Activated naive CD4-positive, alpha-beta T cell treated with anti-CD3 and anti-CD28 coated beads for 36 hours (primary cell): ENCODE measurements at places on chromosomes 5 and 9.

GRCh38 chr9:34310215-34310614 lies 18.9 kb downstream of the KIF24 start:
- DNase-seq, result no peak

DNA sequence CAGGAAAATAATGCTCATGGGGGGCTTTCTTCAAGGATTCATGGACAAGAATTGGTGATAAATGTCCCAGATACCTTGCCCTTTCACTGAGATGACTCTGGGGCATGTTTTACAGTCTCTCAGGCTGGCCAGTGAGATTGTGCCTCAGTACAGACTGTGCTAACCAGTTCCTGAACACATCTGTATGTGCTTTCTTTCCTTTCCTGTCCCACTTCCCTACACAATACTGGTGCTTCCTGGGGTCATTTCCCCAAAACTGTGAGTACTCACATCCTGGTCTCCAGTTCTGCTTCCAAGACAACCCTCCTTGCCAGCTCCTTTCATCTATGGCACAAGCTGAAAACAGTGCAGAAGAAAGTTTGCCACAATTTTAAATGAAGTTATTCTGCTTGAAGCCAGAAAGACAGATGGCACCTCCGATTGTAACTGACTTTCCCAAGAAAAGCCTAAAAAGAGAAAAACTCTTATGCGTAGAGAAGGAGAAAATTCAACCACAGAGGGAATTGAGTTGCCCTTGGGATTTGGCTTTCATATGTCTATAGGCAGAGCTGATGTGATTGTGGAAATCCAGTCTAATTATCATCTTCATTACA lies 134.7 kb downstream of the DRD1 start:
- DNase-seq, result no peak

GRCh38 chr5:39419796-39420195 lies 5.0 kb downstream of the DAB2 start:
- DNase-seq, result no peak

DNA sequence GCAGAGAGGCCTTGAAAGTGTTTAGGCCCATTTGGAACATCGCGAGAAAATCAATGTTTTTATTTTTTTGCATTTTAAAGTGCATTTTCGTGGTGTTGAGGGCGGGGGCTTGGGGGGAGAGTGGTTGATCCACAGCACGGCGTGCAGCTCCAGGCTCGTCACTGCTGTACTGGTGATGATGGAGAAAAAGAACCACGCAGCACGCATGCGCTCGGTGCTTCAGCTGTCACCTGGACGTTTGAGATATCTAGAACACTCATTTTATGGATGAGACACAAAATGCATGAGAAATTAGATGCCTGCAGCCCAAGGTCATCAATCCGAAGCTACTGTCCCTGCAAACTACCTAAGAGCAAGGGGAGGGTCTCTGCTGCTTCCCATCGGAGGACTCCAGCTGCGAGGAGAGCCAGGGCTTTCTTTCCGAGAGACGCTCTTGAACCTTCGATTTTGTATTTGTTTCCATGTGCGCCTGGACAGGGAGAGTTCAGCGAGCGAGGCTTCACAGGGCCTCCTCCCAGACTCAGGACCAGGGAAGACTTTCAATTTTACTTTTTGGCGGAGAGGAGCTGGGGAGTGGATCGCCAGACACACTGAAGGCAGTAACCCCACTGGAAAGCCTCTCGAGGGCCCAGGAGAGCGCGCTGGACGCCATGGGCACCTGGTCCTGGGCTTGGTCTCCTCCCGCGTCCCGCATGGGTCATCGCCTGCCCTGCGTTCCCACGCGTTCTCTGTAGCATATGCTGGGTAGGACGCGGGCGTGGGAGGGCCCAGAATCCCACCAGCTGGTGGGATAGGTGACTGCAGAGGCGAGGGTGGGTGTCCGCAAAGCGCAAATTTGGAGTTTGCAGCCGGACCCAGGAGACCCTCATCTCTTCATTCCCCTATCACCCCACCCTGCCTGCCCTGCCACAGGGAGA lies 2.5 kb downstream of the DMRT2 start:
- DNase-seq, result no peak

GRCh38 chr5:53994148-53994547 lies 316.2 kb downstream of the ARL15 start:
- DNase-seq, result no peak

GRCh38 chr9:89013660-89014059 lies 22.4 kb downstream of the S1PR3 start:
- no peak for DNase-seq

GRCh38 chr5:179599100-179599499 lies 24.4 kb downstream of the HNRNPH1 start:
- DNase-seq, result no peak

DNA sequence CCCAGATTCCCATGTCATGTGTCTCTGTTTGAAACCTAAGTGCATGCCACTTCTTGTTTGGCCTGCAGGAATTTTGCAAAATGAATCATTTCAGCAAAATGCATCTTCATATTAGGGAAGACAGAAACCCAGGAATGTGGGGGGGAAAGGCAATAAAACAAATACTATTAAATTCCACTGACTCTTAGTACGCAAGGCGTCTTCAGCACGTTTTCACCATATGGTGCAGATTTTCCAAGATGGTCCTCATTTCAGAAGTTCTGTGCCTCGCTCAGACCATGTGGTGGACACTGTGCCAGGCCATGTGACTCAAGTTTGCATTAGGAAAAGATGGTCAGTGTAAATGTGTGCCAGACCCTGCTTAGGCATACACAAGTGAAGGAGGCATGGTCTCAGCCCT lies 184.0 kb downstream of the ACTL7B start:
- DNase-seq, result no peak

DNA sequence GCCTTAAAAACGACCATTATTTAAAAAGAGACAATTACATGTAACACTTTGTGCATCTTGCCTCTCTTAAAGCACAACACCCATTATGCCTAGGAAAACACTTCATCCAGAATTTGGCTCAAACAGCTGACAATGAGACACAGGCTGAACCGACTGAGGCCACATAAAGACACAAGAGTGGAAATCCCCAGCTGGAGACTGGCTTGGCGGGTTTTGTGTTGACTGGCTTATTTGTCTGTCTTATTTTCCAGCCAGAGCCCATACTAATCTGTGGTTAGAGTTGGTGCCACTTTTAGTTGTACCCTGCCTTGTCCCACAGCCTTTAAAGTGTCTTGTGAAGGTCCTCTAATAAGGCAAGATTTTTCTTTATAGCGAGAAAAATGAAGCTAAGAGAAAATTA lies 21.2 kb downstream of the TRIM14 start:
- peak; percentile 74 for DNase-seq

GRCh38 chr9:18438951-18439350 lies 35.0 kb upstream of the ADAMTSL1 start:
- no peak for DNase-seq

GRCh38 chr5:66821688-66822429 lies 225.7 kb downstream of the MAST4 start:
- DNase-seq, result peak; percentile 87

GRCh38 chr5:36599986-36600779 lies 6.2 kb upstream of the SLC1A3 start:
- DNase-seq, result no peak

DNA sequence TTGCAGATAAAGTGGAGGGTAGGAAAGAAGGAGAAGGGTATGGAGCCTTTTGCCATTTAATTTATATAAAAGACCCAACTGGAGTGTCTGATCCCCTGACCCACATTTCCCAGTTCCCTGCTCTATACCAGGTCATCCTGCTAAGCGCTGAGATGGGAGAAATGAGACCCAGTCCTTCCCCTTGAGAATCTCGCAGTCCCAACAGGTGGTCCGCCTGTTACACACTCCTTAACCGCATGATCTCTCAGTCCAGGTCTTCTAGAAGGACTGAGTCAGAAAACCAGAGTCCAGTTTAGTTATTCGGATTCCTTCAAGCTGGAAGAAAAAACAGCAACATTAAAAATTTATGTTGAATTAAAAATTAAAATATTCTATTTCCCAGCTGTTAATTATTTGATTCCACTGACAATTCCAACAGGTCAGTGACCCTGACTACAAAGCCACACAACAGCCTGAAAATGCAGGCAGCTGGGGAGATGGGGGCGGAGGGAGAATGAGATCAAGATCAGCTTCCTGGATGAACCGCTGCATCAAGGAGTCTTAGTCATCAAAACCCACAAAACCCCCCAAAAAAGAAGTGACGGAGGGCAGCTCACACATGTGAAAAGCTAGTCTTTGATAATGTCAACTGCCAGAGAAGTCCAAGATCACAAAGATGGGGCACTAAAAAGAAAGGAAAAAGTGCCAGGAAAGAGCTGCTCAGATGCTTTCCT lies 44.0 kb downstream of the GGTA1 start:
- DNase-seq, result peak; percentile 49

DNA sequence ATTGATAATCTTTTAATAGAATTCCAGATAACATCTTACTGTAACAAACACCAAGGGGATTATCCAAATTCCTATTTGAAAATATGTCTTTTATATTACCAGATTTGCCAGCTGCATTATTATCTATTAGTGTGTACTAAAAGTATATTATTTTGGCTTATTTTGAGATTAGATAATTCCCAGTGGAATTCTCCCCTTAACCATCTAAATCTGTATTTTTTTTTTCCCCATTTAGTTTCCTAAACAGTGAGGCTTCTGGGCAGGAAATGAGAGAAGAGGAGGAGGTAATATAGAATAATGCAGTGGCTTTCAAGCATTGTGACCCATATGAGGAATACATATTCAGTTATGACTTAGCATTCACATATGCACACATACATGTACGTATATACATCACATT lies 53.5 kb upstream of the ABL1 start:
- no peak for DNase-seq

- DNase-seq, result no peak
Observed at GRCh38 chr5:94508461-94509148, 109.8 kb downstream of the KIAA0825 start.

DNA sequence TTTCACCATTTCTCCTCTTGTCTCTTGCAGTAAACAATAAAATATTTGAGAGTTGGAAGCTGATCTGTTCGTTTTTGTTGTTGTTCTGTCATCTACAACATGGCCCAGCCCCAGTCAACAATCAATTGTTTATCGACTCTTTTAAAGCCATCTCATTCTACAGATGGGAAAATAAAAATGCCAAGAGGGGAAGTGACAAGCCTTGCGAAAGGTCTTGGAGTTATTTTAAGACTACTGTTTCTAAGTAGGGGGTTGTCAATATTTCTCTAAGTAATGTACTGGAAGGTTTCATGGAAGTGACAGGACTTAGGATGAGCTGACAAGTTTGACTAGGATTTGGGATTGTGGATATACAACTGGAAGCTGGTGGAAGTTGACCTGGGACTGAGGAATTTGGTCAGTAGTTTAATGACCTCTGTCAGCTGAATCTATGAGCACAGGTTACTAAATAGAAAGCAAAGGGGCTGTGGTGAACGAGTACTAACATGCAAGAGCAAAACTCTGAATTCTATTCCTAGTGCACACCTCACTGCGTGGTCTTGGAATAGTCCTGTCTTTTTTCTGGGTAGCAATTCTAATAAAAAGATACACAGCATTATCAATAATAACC lies 57.5 kb upstream of the ADRB2 start:
- DNase-seq, result no peak

DNA sequence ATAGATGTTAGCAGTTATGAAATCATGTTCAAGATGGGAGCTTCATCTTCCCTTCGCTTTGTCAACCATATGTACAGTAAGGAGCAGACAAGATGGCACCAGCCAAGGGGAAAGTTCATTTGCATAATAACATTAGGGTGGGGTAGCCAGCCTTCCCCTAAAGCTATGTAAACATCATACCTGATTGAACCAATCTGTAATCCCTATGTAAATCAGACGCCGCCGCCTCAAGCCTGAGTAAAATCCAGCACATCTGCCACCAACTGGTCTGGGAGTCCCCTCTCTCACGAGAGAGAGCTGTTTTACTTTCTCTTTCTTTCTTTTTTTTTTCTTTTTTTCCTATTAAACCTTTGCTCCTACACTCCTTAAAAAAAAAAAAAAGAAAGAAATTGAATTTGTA lies 30.8 kb upstream of the REEP2 start:
- peak; percentile 73 for DNase-seq

GRCh38 chr9:136152931-136153330 lies 34.3 kb upstream of the TMEM250 start:
- DNase-seq, result no peak

DNA sequence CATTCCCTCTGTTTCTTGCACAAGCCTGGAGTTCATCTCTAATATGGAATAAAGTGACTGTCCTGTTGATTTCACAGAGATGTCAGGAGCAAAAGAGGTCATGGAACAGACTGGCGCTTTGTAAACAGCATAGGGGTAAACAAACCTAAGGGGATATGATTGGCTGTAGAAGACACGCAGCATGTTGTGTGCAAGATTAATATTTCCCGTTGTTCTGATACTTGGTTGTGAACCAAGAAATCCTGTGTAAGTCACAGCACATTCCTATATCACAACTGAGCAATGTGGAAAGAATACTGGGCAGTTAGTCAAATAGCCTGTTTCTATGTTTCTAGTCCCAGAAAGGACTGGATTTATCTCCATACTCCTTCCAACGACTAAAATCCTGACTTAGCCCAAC lies 3.2 kb downstream of the ADAMTS12 start:
- DNase-seq, result no peak

- no peak for DNase-seq
Observed at GRCh38 chr9:93171261-93171990, 12.5 kb upstream of the WNK2 start.

DNA sequence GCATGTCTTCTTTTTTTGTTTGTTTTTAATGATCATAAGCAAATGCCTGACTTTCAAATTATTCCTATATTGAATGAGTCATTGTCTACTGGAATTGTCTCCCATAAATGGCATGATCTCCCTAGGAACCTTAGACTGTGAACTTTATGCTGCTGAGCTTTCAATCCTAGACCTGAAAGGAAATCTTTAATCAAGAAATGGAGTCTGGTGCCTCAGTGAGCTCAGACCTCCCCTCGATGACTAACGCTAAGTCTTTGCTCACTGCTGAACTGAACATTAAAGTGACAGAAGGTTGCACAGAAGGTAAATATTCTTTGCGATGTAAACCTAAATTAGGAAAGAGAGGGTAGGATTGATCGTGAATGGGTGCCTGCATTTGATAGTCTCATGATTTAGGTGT lies 745.2 kb upstream of the WWC1 start:
- DNase-seq, result no peak

DNA sequence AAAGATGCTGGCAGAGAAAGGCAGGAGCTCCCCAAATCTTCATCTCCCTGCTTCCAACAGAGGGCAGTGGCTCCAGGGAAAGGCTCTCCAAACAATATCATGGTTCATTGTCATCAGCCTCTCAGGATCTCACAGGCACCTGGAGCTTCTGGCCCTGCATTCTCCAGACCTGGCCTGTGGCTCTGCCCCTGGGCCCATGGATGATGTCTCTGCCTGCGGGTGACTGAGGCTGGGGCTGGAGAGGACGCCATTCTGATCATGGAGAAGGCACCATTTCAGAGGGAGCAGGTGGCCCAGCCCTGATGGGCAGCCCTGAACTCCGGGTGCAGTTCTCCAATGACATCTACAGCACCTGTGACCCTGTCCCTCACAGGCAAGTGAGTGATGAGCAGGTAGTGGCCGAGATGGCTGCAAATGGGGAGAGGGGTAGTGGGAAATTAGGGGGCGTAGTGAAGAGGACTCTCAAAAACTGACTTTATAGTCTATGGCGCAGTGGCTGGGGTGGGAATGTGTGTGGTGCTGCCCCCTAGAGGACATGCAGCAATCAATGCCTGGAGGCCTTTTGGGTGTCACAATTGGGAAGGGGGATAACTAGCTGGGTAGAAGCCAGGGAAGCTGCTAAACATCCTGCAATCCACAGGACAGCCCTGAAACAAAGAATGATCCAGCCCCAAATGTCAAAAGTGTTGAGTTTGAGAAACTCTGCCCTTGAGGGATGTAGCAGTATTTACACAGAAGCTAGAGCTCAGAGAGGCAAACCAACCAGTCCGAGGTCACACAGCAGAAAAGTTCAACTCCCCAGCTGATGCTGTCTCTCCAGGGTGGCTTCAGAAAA lies 3.2 kb downstream of the SH3PXD2B start:
- peak; percentile 66 for DNase-seq
